Activated naive CD8-positive, alpha-beta T cell treated with anti-CD3 and anti-CD28 coated beads, Interleukin-2, amount 50 U/mL, for 16 hours (primary cell): ENCODE measurements at places on chromosomes 6 and 20.

DNA sequence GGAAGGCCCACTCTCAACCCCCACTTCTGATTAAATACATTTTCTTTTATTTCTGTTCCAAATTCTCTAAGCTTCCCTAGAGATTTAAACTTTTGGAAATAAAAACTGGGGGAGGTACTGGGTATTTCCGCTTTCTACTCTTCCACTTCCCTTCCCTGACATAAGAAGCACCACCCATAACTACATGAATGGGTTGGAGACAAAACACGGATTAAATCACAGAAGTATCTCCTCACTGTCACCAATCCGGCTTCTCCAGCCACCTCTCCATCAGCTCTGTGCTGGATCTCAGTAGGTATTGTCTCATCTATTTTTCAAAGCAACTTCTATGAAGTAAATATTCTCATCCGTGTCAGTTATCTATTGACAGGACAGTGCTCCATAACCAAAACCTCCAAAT lies 150.7 kb downstream of the TSHZ2 start:
- no peak for DNase-seq

DNA sequence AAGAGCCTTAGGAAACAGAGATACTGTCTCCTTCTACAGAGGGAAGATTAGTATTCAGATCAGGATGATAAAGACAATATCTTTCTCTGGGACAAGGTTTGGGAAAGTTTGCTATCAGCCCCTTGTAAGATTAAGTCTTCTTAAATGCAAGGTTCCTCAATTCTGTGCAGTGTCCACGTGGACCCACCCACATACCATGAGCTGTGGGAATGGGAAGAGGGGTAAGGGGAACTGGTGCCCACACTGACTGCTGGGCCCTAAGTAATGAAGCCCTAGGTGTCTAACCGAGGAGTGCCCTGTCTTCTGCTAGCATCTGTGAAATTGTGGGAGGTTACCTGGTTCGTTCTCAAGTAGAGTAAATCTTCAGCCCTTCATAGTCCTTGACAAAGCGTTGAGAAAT lies 5.8 kb upstream of the SSTR4 start:
- DNase-seq = no peak

DNA sequence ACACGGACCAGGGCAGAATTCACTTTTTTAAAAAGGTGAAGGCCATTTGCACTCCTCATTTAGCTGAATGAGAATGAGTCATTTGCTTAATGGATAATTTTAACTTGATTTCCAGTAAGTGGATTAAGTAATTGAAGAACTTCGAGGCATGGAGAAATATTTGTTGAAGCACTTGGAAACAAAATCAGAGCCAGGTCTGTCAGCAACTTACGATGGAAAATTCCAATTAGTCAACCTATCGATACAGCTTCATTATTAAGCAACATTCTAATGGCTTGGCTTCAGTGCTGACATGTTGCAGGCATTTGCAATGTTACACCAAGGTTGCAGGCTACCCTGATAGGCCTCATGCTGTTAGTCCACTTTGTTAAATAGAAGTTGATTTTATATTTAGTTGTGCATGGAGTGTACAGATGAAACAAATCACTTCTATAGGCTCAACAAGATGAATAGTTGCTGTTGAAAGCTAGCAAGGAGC lies 423.5 kb upstream of the SLC35B3 start:
- DNase-seq = no peak

- no peak for DNase-seq
Measured at GRCh38 chr6:8207191-8207868, 105.0 kb upstream of the EEF1E1 start.

DNA sequence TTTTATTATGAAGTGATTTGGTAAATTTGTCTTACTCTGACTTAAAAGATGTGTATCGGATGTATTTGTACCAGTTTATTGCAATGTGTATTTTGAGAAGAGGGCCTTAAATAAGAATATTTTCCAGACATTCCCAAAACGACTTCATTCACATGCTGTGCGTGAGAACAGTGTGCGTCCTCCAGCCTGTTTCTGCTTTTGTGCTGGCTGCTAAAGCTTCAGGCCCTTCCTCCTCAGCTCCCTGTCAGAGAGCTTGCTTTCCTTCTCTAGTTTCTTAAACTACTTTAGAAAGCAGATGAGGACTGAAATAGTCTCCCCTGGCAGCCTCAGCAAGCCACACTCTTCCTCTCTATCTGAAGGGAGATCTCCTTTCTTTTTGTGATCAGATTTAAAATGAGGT lies 157.8 kb downstream of the SAMD5 start:
- no peak for DNase-seq

DNA sequence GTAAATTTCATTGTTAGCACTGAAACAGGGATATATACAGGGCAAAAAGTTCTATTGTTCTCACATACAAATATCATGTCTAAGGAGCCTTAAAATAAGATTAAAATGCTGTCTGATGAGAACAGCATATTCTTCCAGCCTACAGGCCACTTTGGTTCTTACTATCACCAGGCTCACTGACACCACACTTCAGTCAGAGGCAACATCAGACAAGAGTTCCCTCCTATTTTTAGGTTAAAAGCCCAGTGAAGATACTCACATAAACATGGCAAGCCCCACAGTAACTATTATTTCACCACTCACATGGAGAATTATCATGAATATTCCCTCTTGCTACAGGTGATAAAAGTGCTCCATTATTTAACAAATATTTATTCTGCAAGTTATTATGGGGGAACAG lies 175.8 kb downstream of the ISM1 start:
- DNase-seq = no peak

- DNase-seq = no peak
Measured at GRCh38 chr6:17470938-17471327, 77.5 kb downstream of the CAP2 start.

GRCh38 chr6:137731600-137731959 lies 135.5 kb upstream of the TNFAIP3 start:
- DNase-seq = no peak

- DNase-seq = no peak
Measured at GRCh38 chr6:118683881-118684872, 32.8 kb upstream of the CEP85L start.
